ENCODE measurements at places on chromosomes 16 and 17.

DNA sequence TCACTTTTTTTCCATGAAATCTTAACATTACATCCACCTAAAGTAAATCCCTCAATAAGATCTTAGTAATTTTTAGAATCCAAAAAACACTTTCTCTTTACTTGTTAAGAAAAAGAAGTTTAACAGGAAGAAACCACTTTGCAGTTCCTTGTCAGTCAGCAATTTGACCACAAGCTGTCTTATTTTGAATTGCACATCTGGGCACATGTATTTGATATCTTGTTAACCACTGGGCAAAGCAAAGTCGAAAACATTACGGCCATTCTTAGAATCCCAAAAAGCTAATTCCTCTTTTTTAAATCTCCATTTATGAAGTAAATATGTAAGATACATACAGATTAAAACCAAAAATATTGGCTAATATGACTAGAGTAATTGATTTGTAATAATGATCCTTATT is 1.1 kb downstream of the ABCA10 start:
- DNase-seq = no peak

GRCh38 chr16:48555597-48556242 is 54.3 kb downstream of the N4BP1 start:
- no peak for DNase-seq

- no peak for DNase-seq
Measured at GRCh38 chr16:77763994-77764393, 24.4 kb upstream of the VAT1L start.

GRCh38 chr16:12330946-12331345 is 354.4 kb downstream of the SNX29 start:
- DNase-seq = no peak
